CD4-positive, alpha-beta T cell (primary cell): ENCODE measurements at places on chromosomes 5 and 9. TPM values are rescaled to one million over a fixed set of nuclear protein-coding genes. Genes with fewer than 3 reads are reported as not detected.

The CCL21 gene
- total RNA-seq: not detected

The SPATA31D4 gene
- not detected for total RNA-seq

The SLC6A19 gene
- total RNA-seq: not detected

GRCh38 chr5:76679231-76679630 is 36.7 kb upstream of the F2R start:
- no peak for DNase-seq

- DNase-seq: no peak
Observed at GRCh38 chr5:172144291-172144815, 43.7 kb downstream of the STK10 start.

- DNase-seq: no peak
Observed at GRCh38 chr9:85158512-85158911, 489.0 kb downstream of the NTRK2 start.

DNA sequence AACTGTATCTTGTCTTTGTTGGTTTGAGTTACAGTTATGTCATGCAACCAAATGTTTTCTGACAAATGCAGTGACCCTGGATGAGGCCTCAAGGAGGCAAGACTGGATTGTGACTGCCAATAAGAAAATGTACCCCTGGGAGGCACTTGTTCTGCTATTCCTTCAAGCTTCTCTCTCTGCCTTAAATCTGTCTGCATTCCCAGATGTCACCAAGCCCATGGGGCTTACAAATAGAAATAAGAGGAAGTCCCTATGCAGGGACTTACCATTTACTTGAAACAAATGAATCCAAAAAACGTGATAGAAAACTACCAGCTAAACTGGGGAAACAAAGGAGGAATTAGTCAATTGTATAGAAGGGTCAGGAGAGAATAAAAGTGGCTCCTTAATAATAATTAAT is 8.2 kb upstream of the PARP8 start:
- DNase-seq: no peak

DNA sequence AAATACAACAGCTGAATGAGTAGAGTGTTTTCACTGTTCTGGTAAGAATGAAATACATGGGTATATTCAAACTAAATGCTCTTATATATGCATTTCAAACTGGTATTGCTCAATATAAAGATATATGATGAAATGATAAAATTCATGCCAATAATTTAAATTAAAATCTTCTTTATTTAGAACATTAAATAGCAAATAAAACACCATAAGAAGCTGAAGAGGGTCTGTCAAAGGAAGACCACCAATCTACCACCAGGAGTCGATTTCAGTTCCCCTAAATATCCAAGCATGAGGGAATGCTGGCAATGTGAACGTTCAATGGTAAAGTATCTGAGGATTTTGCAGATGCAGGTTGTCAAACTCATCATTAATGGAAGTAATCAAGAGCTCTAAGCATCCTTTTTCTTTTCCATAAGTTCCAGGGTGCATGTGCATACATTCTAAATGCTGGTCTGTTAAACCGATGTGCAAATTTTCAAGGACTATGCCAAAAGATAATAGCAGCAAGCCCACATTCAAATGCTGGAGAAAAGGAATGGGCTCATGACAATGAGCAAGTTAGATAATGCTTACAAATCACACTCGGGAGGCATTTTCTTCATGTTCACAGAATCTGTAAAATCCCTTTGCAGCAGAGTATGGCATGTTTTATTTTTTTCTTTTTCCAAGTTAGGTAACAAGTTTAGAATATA is 118.8 kb upstream of the MTAP start:
- no peak for DNase-seq
